ENCODE measurements at places on chromosomes 13 and 19.

DNA sequence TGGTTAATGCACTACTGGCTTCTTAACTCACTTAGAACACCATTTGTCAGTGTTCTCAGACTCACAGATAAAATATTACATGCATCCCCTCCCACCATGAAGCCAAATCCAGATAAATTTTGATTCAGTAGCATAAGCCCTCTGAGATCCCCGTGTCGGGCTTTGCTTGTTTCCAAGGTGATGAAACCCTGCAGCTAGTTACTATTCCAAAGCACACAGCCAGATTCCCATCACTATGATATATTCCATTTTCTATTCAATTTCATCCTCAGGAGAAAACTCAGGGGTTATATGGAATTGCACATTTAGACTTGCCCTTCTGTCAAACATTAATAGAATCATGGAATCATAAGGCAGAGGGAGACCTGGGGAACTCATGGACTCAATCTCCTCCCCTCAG is 9.4 kb upstream of the FAM124A start:
- no peak for DNase-seq

- DNase-seq: no peak
These were observed 69.8 kb downstream of the KCTD12 start for GRCh38 chr13:76816394-76816793.

GRCh38 chr13:113297370-113298042 is 467 bp downstream of the LAMP1 start:
- DNase-seq: peak; percentile 63

- DNase-seq: no peak
These were observed 4.9 kb downstream of the NDUFS7 start for GRCh38 chr19:1388637-1389026.

DNA sequence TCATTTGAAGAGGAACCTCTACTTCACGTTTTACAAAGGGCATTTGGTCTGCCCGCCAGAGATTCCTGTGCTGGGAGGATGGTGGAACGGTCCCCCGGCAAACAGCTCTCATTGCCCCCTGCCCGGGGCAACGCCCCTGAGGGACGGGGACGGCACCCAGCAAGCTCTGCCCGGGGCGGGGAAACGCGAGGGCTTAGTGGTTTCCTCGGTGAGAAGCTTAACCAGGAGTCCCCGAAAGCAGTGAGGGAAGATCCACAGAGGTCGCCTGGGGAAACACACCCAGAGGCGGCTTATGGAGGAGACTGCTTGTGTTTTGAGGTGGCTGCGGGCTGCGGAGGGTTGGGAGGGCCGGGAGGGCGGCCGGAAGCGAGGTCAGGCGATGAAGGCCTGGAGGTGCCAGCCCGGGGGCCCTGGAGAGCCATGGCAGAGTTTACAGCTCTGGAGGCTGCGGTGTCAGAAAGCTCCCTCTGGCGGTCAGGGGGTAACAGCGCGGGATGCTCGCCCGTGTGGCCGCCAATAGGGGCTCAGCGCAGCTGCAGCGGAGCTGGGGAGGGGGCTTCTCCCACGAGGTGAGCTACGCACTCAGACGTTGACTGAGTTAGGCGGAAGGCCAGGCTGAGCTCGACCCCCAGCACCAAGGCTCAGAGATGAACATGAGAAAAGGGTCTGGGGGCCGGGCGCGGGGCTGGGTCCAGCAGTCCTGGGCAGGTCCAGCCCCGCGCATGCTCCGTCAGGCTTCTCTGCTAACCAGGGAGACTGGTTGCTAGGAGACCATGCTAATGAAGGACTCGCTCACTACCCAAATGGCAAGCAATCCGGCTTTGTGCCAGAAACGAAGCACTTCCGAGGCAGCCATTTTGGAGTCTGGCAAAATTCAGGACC is 652 bp upstream of the TPGS1 start:
- peak; percentile 93 for DNase-seq

- no peak for DNase-seq
These were observed 5.9 kb downstream of the ANGPTL6 start for GRCh38 chr19:10096615-10096963.

DNA sequence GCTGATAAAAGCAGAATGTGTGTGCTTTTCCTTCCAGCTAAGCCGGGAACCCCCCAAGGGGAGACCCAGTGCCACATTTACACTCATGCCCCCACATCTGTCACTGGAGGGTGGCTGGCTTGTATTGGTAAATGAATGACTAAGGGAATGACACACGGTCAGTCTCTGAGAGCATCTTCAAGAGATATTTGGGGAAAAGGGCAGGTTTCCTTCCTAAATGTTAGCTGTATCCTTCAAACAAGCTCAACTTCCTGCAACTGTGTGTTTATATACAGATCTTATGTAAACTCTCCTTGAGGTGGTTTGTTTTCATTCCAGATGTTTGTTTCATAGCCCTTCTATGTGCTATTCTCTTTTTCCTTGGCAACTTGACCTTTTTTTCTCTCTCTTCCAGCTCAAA is 192.6 kb downstream of the COL4A1 start:
- no peak for DNase-seq

GRCh38 chr13:113342820-113343691 is 20.9 kb downstream of the GRTP1 start:
- DNase-seq: no peak

DNA sequence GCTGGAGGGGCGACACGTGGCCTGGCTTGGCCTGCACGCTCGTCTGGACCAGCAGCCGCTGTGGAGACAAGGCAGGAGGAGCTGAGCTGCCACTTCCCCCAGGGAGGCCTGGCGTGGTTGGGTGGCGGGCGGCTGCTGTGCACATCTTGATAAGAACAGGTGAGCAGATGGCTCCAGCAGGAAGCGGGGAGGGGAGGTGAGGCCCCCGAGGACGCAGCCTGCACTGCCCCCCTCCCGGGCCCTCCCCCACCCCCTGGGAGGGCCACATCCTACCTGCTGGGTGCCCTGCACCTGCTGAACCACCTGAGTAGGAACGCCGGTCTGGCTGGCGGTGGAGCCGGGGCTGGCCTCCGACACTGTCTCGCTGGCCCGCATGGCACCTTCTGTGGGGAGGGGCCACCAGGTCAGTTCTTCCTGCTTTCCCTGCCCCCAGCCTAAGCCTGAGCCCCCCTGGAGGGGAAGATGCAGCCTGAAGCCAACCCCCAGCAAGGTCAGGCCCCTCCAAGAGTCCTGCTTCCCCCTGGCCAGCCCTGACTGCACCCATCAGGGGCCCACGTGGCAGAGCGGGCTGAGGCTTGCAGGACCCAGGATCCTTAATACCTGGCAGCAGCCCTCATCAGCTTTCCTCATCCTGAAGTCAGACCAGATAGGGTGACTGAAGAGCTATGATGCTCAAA is 22.8 kb downstream of the RFX1 start:
- peak; percentile 24 for DNase-seq

GRCh38 chr19:45790942-45791341 is 1.7 kb downstream of the DMWD start:
- DNase-seq: peak; percentile 33

DNA sequence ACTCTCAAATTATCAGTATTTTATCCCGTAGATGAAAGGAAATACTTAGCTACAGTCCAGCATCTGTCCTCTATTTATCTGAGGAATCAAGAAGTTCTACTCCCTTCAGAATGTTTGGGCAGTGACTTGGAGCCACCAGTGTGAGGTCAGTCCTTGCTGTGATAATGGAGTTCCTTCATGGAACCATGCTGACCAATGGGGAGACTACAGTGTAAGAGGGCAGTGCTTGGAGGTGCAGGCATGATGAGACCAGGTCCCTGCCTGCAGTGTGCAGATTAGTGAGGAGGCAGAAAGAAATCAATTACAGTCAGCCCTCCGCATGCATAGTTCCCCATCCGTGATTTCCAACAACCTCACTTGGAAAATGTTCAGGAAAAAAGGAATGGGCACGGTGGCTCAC is at the start of gene C19orf18:
Gene C19orf18, minus strand, starts transcription at position 101 of the 400 bp plus-strand sequence. CDS start 102 bp downstream, outside the sequence.
- no peak for DNase-seq

- no peak for DNase-seq
These were observed 468.0 kb downstream of the UQCRFS1 start for GRCh38 chr19:28744943-28745342.

- no peak for DNase-seq
These were observed 3.5 kb downstream of the CDC37 start for GRCh38 chr19:10399878-10400277.

DNA sequence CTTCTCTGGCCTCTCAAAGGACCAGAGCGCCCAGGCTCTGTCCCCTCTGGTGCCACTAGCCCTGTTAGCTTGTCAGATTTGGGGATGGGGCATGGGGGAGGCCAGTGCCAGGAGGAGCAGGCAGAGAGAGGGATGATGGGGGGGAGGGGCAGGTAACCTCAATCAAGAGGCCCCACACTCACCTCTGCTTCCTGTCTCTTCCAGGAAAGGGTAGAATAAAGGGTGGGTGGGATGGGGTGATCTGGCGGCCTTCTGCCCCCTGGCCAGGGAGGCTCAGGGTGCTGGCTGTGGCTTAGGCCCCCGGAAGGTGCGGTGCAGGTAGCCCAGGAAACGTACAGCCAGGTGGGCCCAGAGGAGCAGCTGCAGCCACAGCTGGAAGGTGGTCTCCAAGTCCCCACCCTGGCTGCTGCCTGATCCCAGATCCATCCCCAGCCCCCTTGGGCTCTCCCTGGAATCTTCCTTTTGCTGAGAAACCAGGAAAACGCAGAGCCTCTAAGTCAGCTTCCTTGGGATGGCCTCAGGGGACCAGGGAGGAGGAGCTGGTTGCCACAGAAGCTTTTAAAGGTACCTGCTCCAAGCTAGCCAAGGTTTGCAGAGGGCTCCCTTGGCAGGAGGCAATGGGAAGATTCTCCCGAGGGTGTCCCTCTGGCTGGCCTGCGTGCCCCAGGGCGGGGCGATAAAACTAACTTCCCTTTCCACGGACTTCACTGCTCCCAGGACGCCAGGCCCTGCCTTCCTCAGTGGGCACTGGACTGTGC is 5.3 kb downstream of the PRKACA start:
- no peak for DNase-seq

- DNase-seq: no peak
These were observed 301.6 kb downstream of the SLITRK6 start for GRCh38 chr13:85497652-85498051.

DNA sequence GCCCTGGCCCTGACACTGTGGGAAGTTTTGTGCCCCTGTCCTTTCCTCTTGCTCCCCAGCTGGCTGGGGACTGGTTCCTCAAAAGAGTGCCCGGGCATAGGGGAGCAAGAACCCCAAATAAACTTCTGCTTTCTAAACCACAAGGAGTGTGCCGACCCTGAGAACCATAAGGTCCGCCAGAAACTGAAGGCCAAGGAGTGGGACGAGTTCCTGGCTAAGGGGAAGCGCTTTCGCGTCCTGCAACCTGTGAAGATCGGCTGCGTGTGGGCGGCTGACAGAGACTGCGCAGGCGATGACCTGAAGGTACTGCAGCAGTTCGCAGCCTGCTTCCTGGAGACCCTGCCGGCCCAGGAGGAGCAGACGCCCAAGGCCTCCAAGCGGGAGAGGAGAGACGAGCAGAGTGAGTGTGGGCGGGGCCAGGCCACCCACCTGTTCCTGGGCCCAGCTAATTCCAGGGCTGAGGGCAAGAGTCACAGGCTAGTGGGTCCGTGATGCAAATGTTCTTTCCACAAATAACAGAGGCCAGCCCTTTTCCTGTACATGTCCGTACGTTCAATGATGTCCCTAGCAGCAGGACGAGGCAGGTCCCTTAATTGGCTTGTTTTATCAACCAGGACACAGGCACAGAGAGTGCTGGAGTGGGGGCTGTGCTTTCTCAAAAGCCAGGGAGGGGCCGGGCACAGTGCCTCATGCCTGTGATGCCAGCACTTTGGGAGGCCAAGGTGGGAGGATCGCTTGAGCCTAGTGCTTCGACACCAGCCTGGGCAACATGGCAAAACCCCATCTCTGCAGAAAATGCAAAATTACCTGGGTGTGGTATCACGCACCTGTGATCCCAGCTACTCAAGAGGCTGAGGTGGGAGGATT is 25.6 kb downstream of the UBXN6 start:
- DNase-seq: no peak

GRCh38 chr13:57640607-57641006 is 9.1 kb downstream of the PCDH17 start:
- DNase-seq: no peak

DNA sequence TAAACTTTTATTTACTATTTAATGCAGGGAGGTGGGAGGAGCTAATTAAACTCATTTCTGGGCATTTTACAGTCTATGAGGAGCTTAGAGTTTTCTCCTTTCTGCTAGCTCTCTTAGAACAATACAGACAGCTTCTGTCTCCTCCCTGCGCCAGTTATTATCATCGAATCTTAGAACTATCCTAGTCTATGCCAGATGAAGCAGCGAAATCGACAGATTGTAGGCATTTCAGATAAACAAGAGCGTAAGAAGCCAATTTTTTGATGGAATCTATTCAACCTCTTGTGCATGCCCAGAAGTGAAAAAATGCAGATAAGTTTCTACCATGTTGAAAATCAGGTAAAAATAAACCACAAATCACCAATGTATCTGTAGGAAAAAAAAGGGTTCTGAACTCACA is 297.1 kb downstream of the KLF12 start:
- DNase-seq: no peak

GRCh38 chr19:873084-873483 is 13.6 kb downstream of the CFD start:
- peak; percentile 64 for DNase-seq

DNA sequence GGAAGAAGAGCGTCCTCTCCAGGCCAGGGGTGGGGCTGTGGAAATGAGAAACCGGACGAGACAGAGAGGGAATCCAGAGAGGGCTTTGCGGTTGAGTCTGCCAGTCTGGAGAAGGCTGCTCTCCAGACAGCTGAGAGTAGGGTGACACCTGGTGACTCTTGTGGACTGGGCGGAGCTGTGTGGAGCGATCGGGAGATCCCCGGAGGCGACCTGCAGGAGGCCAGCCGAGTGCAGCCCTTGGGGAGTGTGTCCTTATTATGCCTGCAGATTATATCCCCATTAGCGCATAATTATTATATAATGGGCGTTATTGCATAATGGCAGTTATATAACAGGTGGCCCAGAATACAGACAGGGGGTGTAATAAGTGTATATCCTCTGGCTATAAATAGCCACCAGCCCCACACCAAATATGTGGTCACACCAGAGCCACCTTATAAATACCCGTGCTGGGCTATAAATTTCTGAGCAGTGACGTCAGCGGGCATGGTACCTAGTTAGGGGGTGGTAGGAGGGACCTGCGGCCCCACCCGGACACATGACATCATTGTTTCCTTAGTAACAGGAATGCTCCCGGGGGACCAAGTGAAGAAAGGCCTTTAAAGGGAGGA is 41.2 kb downstream of the NFIX start:
- no peak for DNase-seq

DNA sequence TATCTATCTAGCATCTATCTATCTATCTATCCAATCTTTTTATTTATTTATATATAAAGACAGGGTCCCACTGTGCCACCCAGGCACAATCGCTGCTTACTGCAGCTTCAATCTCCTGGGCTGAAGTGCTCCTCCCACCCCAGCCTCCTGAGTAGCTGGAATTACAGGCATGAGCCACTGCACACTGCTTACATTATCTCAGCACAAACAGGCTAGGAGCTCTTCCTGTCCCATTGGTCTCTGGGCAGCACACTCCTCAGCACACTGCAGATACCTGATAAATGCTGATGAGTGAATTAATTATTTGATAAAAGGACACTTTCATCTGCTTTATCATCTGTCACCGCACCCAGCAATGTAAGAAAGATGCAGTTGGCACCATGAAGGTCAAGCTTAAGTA is 16.1 kb downstream of the ZNF562 start:
- DNase-seq: no peak

GRCh38 chr19:17404015-17404414 is 1.4 kb downstream of the BST2 start:
- DNase-seq: peak; percentile 16

All from activated naive CD4-positive, alpha-beta T cell treated with Interleukin-2 at 50 U/mL for 16 hours (primary cell).